Activated CD8-positive, alpha-beta memory T cell treated with anti-CD3 and anti-CD28 coated beads, Interleukin-2, amount 10 ng/mL, durations not matched to agents 7 days and 5 days (primary cell): ENCODE measurements at places on chromosomes 13 and 19. TPM values are rescaled to one million over a fixed set of nuclear protein-coding genes. Genes with fewer than 3 reads are reported as not detected.

GRCh38 chr13:48275507-48275906, 28.0 kb upstream of the RB1 start:
- H3K4me1 ChIP-seq = peaks cover 7% of the 10 kb centered on the region
- H3K27me3 ChIP-seq = no peaks in the 10 kb centered on the region
- no peak for DNase-seq

- H3K4me3 ChIP-seq = no peak overlapping the region
- DNase-seq = no peak
- H3K27me3 ChIP-seq = peaks cover 75% of the 10 kb centered on the region
- H3K27ac ChIP-seq = no peak overlapping the region
Observed at GRCh38 chr19:53960187-53960586, 2.5 kb upstream of the CACNG8 start.

TRIM28 gene
- 488 TPM for total RNA-seq

CNN2 gene
- total RNA-seq = 296 TPM
